ENCODE measurements at places on chromosomes 5 and 9.

DNA sequence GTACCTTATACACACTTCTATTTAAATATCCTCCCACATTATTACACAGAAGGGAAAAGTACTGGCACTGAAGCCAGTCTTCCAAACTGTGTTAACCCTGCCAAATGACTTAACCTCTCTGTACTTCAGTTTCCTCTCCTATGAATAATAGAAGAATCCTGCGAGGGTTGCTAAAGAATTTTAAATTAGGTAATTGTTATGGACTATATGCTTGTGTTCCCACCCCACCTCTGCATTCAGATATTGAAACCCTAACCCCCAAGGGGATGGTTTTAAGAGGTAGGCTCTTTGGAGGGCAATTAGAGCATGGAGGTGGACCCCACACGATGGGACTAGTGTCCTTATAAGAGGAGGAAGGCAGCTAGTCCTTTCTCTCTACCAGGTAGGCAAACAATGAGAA lies 72.7 kb downstream of the TTLL11 start:
- no peak for DNase-seq

DNA sequence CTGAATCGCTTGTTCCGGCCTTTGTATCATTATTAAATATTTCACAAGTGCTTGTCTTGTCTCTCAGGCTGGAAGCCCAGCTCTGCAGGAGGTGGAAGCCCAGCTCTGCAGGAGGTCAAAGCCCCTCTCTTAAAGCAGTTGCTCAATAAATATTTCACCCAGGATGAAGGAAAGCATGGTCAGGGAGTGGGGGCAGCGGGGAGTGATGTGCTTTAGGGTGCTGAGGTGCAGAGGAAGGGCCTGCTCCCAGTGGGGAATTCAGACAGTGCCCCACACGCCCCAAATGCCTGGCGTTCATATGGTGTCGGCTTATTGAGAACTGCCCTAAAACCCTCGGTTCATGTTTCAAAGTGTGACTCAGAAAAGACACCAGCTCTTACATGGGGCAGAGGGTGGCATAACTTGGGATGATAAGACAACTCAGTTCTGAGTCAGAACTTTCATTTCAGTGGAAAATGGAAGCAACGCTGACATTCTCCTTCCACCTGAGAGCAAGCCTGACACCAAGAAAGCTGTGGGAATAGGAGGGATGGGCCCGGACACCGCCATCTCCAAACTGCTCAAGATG lies 114.3 kb upstream of the DAP start:
- DNase-seq: no peak

GRCh38 chr9:89418882-89419640 lies 78.9 kb downstream of the SEMA4D start:
- no peak for DNase-seq

DNA sequence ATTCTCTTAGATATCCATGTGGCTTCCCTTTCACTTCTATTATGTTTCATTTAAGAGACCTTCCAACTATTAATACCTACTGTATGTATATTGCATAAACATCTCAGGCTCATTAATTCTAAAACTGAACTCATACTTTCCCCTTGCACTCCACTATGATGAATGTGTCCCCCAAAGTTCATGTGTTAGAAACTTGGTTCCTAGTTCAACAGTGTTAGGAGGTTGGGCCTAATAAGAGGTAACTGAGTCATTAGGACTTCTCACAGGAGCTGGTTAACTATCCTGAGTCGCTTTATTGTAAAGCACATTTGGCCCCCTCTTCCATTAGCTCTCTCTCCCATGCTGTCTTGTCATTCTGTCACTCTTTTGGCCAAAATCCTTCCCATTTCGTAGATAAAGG lies 22.0 kb downstream of the ANKHD1 start:
- DNase-seq: no peak

DNA sequence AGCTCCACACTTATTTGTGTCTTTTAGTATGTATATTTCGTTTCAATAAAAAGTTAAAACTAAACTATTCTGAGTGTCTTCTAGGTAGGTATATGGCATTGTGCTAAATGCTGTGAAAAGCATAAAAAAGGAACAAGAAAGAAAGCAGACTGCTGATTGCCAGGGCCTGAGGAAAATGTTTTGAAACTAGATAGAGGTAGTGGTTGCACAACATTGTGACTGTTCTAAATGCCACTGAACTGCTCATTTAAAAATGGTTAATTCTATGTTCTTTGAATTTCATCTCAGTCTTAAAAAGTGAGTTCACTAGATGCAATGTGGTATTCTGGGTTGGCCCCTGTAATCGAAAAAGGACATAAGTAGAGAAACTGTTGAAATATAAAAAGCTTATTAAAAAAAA lies 2.6 kb upstream of the ALAD start:
- no peak for DNase-seq

GRCh38 chr9:95460518-95461164 lies 56.1 kb downstream of the PTCH1 start:
- no peak for DNase-seq

DNA sequence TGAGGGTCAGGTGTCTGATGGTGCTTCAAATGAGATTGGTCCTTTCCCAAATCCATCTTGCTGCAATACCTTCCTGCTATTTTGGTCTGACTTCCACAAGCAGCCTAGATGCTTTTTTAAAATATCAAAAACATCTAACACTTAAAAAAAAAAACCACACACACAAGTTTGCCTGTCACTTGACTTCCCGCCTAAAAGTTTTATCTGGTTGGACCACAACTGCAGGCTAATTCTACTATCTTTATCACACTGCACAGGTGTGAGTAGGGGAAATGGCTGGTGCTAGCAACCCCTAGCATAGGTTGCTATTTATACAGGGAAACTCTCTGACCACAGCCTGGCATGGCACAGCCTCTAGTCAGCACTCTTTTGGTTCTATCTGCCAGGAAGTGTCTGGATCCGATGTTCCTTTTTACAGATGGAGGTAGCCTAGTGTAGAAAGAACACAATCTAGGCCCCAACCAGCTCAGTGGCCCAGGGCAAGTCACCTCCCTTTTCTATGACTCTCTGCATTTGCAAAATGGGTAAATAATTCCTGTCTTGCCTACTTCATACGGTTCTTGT lies at the start of gene HEMGN:
Gene HEMGN, minus strand, starts transcription at position 92 of the 564 bp plus-strand sequence. Its CDS starts 36 bp downstream, at position 56.
- DNase-seq: no peak

DNA sequence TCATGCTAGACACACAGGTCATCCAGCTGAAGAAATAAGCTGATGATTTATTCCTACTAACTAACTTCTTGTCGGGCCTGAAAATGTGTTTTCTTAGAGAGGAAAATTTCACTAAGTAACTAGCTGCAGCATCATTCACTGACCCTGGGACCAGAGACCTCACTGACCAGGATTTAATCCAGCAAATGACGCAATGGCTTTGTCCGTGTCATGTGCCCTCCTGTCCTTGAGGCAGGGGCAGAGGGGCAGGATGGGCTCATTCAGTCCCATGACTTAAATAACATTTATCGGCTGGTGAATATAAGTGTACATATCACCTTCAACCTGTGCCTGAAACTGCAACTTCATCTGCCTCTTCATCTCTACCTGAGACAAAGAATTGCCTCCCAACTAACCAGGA lies 154.8 kb downstream of the SEMA5A start:
- no peak for DNase-seq

DNA sequence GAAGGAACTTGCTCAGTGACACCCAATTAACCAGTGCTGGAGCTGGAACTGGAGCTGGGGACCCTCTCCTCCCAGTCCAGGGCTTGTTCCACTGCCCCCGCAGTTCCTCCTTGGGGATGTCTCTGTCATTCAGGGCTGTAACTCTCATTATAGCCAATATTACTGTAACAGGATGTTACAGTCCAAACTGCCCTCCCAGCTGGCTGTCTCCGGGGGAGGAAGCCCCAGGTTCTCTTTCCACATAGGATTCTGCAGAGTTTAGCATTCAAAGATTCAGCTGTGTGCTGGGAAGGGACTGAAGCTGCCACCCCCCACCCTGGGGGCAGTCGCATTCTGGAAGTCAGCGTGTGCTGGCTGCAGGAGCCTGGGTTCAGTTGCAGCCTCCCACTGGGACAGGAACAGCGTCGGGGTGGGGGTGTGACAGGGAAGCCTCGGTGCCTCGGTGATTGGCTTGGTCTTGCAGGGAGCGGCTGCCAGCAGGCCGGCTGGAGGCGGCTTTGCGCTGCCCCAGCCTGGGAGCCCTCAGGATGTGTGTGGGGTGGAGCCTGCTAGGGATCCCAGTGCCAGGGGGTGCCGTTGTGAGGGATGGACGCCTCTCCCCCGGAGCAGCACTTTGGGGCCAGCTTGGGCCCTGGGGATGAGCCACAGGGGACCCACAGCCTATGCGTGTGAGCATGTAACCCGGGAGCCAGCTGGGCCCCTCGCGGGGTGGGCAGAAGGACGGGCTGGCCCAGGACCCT lies 101.1 kb downstream of the RGS3 start:
- peak; percentile 52 for DNase-seq

DNA sequence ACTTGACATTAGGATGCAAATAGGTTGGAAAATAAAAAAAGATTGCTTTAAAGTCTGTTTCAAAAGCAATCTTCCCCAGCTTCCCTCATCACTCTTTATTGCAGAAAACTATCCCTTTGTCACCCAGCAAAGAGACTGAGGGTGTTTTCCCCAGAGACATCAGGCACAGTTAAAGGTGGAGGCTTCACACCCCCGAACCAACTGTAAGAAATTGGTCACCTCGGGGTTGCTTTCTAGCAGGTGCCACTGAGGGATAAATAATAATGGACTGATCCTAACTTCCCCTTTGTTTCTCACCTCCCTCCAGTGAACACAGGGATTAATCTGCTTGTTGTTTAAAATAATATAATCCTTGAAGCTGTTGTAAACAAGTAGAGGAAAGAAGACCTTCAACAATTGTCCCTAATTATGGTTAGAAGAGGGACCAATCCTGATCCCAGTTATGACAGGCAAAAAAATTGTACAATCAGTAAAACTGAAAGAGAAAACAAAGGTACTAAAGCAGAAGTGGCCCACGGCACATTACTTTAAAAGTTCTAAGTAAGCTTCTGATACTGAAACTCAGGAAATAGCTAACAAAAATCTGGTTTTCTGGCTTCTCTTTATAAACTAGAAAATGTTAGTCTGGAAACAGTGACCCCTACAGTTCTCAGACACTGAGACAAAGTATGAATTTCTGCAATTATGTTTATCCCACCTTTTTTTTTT lies 6.6 kb upstream of the PCSK1 start:
- DNase-seq: no peak

GRCh38 chr5:149310488-149310887 lies 34.8 kb upstream of the GRPEL2 start:
- no peak for DNase-seq

- no peak for DNase-seq
Measured at GRCh38 chr9:13032585-13032984, 246.9 kb downstream of the MPDZ start.

- no peak for DNase-seq
Measured at GRCh38 chr5:89265511-89266179, 382.7 kb upstream of the MEF2C start.

GRCh38 chr9:98552331-98552730 lies 156.4 kb downstream of the GABBR2 start:
- no peak for DNase-seq

DNA sequence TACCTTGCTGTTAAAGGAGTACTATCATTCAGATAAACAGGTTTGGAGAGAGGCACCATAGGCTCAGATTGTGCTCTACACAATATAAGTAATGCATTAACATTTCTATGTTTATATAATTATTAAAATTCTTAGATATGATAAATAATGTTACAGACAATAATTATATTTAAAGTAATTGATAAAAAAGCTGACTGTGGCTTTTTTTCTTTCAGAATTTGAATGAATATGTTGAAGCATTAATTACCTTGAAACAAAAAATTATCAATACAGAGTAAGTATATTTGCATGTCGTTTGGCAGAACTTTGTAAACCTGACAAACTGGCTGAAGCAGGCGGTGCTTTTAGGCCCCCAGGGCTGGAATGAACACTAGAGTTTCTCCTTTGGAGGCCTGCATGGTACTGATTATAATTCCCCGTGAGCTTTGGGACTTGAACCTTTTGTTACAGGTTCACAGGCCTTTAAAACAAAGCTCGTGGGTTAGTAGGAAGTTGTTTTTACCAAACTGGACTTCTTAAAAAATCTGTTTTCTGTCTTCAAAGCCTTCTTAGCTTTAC lies 13.8 kb downstream of the ICE1 start:
- no peak for DNase-seq

- DNase-seq: no peak
Measured at GRCh38 chr9:133948561-133949485, 43.3 kb downstream of the VAV2 start.

DNA sequence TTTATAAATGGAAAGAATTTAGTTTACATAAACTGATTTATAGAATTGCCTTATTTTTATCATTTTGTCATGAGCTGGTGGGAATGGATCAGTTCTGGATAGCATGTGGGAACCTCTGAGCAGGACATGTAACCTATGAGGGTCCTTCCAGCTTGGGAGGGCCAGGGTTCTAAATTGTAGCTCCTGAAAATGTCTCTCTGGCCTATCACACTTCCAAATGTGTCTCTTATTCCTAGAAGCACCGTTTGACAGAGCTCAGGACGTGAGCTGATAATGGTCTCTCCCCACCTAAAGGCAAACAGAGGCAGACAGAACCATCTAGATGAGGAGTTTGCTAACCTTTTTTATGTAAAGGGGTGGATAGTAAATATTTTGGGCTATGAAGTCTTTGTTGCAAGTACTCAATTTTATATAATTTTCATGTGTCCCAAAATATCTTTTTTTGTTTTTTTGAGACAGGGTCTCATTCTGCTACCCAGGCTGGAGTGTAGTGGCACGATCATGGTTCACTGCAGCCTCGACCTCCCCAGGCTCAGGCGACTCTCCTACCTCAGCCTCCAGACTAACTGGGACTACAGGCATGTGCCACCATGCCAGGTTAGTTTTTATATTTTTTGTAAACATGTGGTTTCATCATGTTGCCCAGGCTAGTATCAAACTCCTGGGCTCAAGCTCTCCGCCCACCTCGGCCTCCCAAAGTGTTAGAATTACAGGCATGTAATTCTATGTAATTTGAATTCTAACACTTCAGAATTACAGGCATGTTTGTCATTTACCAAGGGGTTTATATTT lies 4.0 kb downstream of the TRAF1 start:
- no peak for DNase-seq
